Activated naive CD8-positive, alpha-beta T cell treated with anti-CD3 and anti-CD28 coated beads, Interleukin-2, amount 10 ng/mL, durations not matched to agents 7 days and 5 days (primary cell): ENCODE measurements at places on chromosomes 7 and 10. TPM values are rescaled to one million over a fixed set of nuclear protein-coding genes. Genes with fewer than 3 reads are reported as not detected.

DNA sequence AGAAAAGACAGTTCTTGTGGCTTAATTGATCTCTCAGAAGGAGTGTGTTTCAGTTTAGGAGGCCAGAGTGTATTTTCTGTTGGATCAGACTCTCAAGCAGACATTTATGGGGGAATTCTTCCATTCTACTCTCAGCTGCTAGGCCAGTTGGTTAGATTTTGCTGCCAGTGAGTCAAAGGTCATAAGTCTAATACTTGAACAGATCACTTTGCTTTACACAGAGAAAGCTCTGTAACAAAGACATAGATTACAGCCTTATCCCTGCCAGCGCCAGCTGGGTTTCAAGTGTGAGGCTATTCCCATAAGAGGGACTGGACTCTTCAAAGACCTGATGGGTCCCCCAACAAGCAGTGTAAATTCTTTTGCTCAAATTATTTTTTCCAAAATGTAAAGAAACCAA, 145.6 kb upstream of the SEMA3C start:
- no peak for DNase-seq

- no peak for DNase-seq
These were observed 36.4 kb upstream of the PCDH15 start for GRCh38 chr10:54837479-54837878.

GRCh38 chr7:102400360-102400759, 4.2 kb downstream of the PRKRIP1 start:
- DNase-seq = no peak

GRCh38 chr7:139769066-139769465, 8.7 kb downstream of the HIPK2 start:
- DNase-seq = no peak

DNA sequence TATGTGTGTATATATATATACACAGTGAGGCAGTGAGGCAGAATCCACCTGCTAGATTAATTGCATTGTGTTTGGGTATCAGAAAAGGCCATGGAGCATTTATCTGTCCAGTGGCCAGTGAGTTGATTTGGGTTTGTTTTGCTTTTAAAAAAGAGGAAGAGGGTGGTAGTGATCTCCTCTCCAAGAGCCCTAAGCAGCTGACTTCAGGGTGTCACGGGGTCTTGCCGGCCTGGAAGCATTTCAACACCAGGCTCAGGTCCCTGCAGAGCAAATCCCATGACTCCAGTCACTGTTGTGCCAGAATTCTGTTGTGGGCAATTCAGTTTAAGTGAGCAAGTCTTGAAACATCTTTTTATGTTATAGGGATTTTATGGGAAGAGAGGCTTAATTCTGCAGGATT, 30.6 kb upstream of the GPNMB start:
- no peak for DNase-seq

DNA sequence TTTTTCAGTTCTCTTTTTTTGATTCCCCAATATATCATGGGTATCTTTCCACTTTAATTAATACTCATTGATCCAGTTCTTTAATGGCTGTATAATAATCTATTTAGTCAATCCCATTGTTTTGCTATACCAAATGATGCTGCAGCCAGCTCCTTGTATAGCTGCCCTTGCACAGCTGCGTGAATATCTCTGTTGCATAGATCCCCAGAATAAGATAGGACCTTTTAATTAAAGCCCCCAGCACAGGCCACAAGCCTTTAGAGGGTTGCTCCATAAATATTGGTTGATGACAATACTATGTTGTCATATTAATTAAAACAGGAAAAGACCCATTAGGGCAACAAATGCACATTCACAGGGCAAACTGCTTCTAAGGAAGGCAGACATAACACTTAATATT, 57.9 kb downstream of the BUB3 start:
- no peak for DNase-seq

- DNase-seq = no peak
These were observed 6.1 kb upstream of the KCP start for GRCh38 chr7:128916643-128916915.

- no peak for DNase-seq
These were observed 95.4 kb downstream of the HIPK2 start for GRCh38 chr7:139682136-139683013.

GRCh38 chr10:128687408-128687807, 561.2 kb upstream of the MKI67 start:
- DNase-seq = no peak

GRCh38 chr7:1234049-1234880, 1.6 kb downstream of the UNCX start:
- no peak for DNase-seq

- no peak for DNase-seq
These were observed 245.0 kb downstream of the CELF2 start for GRCh38 chr10:11262494-11263345.

DNA sequence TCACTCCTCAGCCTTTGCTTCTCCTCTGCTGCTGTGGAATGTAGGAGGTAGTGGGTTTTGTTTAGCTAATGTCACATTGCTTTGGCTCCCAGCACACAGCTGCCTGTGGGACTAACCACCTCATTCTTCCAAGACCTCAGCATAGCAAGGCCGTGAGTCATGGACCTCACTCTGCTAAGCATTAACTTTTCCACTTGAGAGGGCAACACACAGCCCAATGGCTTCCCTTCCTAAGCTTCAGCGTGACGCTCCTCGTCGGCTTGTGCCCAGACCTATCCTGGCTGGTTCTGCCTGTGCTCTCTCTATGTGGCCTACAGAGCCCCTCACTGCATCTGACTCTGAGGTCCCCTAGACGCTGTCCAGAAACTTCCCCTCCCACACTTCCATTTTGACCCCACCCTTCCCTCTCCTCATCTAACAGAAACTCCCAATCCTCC, 23.3 kb downstream of the MYOF start:
- no peak for DNase-seq

DNA sequence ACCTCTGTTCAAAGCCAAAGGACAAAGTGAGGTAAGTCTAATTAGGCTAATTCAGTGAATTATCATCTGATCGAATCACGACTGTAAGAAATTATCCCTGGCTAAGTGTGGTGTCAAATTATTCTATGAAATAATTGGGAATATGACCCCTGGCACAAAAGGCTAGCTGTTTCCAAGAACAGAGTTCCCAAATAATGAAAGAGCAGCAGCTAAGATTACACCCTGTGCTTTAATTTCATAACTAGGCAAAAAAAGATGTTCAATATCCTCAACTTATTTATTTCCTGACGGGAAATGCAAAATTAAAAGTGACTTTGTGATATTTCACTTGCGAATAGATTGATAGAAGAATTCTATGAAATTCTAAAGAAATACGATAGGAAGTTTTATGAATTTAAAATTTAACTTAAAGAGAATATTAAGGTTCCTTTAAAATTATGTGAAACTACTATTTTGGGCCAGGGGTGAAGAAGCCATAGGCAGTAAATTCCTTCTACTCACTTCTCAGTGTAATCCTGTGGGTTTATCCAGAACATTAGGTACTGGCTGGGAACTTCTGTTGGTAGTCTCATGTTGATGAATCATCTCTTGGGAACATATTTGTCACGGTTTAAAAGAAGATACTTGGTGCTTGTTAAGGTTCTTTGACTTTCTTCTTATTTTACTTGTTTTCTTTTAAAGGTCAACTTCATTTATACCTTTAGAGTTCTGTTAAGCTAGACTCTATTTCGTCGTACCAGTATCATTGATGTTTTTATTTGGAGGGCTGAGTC, 148.5 kb downstream of the POLR1F start:
- DNase-seq = no peak

GRCh38 chr10:4315551-4315950, 510.5 kb upstream of the AKR1E2 start:
- no peak for DNase-seq

DNA sequence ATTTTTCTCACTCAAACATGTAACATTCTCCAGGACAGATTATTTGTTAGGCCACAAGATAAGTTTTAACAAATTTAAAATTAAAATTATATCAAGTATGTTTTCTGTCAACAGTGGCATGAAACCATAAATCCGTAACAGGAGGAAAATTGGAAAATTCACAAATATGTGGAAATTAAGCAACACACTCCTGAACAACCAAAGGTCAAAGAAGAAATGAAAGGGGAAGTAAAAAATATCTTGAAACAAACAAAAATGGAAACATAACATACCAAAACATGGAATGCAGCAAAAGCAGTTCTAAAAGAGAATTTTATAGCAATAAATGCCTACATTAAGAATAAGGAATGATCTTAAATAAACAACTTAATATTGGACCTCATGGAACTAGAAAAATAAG, 147.3 kb downstream of the ZEB1 start:
- no peak for DNase-seq

GRCh38 chr7:126378642-126379041, 874.1 kb downstream of the GRM8 start:
- DNase-seq = no peak

- no peak for DNase-seq
These were observed 21.0 kb downstream of the UCMA start for GRCh38 chr10:13213163-13213562.

Gene METTL27
- 0.74 TPM for total RNA-seq

Gene ODAD2
- total RNA-seq = not detected

Gene OIT3
- total RNA-seq = not detected

Gene ITIH5
- total RNA-seq = not detected

Gene LIPA
- total RNA-seq = 42.8 TPM

Gene GSTO2
- total RNA-seq = 1.4 TPM

Gene OGDHL
- not detected for total RNA-seq

Gene ITGA8
- total RNA-seq = not detected
